ENCODE measurements at places on chromosomes 3 and 15.

GRCh38 chr15:60720086-60720485 is 241.1 kb upstream of the ICE2 start:
- DNase-seq: no peak

- no peak for DNase-seq
Observed at GRCh38 chr3:158642005-158642404, 2.3 kb upstream of the GFM1 start.

DNA sequence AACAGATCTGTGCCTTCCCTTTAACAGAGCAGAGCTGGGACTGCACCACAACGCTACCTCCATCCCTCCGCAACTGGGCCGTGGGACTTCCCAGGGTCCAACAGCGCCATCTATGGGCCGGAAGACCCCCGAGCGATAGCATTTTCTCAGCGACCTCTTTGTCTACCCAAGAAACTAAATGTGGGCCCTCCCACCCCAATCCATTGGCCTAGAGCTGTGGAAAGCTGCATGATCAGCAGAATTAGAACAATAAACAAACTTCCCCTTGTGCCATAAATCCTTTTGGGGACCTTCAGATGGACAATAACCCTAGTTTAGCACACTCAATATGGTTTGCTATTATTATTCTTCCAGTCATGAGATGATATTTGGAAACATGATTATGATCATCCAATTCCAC is 74.8 kb upstream of the NTRK3 start:
- peak; percentile 87 for DNase-seq

- DNase-seq: no peak
Observed at GRCh38 chr15:54803987-54804386, 392.8 kb downstream of the RSL24D1 start.

- no peak for DNase-seq
Observed at GRCh38 chr3:125350597-125350996, 24.5 kb downstream of the ZNF148 start.

GRCh38 chr15:91974321-91974720 is 120.8 kb downstream of the SLCO3A1 start:
- no peak for DNase-seq

GRCh38 chr15:80324545-80325080 is 72.6 kb upstream of the CTXND1 start:
- no peak for DNase-seq

DNA sequence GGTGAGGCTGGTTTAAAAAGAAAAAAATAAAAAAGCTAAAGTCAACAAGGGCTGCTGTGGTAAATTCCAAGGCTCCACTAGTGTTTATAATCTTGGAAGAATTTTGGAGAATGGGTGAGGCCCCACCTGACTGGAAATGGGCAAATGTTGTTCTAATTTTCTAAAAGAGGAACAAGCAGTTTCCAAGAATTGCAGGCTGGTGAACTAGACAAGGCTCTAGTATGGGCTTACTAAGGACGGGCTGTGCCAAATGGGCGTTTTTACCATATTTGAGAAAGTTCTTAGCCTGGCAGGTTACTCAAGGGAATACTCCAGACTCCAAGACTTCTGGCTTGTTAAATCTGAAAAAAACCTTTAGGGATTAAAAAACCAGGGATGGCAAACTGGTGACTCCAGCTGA is 67.0 kb upstream of the ABHD2 start:
- no peak for DNase-seq

DNA sequence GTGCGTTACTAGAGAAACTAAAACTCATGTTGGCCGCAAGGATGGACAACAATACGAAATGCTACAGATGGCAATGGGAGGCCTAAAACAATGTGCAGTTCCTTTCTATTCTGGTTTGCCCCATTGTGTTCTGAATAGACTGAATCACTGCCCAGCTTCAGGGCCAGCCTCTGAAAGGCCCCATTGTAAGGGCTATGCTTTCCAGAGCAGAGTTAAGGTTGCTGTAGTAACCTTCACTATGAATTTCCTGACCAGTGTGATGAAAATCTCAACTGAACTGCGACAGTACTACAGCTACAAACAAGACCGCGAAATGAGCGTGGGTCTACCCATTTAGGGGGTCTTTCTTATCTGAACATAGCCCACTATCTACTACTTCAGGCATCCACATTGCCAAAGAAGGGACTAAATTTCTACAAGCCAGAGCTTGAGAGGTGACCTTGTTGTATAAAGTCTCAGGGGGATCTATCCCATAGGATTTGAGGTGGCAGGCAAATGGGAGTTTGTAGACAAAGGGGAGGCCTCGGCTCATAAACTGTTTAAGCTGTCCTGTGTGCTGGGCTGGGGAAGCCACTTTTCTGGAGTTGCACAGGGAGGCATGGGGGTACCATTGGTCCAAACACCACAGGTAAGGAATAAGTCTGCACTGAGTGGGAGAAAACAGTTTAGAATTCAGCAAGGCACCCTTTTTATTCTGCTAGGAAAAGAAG is 80.1 kb downstream of the MYO1E start:
- DNase-seq: no peak

- DNase-seq: peak; percentile 83
Observed at GRCh38 chr3:184361532-184361931, at the start of the genes CLCN2 and POLR2H. TSS of gene CLCN2 (minus strand) at chr3:184361605. CDS start at chr3:184361479, 126 bp downstream. TSS of gene POLR2H (plus strand) at chr3:184361710. CDS start at chr3:184363493, 1,783 bp downstream.

- no peak for DNase-seq
Observed at GRCh38 chr3:127800508-127800907, 21.8 kb downstream of the MGLL start.

- DNase-seq: no peak
Observed at GRCh38 chr3:172595664-172596393, 72.6 kb upstream of the TNFSF10 start.

GRCh38 chr3:184377882-184378445 is at the start of gene THPO:
TSS of gene THPO (minus strand) at chr3:184378207. CDS start at chr3:184376259, 1,948 bp downstream.
- DNase-seq: peak; percentile 64

DNA sequence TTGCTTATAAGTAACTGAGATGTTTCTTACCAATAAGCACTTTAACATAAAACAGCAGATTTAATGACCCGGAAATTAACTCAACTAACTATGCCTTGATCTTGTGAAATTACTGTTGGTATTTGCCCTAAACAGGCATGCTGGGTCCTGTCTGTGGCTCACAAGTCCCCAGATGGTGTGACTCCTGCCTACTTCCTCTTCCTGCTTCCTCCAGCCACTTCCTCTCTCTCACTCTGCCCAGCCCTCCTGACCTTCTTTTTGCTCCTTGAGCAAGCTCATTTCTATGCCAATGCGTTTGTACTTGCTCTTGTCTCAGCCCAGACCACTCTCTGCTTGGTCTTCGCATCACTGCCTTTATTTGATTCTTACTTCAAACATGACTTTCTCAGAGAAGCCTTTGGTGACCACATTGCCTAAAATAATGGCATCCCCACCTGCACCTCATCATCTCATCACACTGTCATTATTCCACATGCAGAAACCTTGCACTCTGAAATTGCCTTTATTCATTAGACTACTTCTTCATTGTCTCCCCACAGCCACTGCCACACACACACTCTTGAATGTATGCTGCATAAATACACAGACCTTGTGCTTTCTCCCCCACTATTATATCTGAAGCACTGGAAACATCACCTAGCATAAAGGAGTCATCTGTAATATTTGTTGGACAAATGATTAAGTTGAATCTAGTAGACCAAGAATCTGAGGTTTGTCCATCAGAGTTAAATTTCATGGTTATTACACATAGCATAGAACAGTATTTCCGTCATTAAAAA is 256.3 kb upstream of the SEMA6D start:
- DNase-seq: no peak

GRCh38 chr3:83011481-83011880 is 1250.0 kb upstream of the GBE1 start:
- DNase-seq: no peak

GRCh38 chr3:189871418-189871817 is 240.2 kb downstream of the TP63 start:
- DNase-seq: no peak

- DNase-seq: no peak
Observed at GRCh38 chr15:50697109-50697797, 10.7 kb upstream of the TRPM7 start.

GRCh38 chr15:26841941-26842340 is 24.9 kb upstream of the GABRA5 start:
- DNase-seq: no peak

DNA sequence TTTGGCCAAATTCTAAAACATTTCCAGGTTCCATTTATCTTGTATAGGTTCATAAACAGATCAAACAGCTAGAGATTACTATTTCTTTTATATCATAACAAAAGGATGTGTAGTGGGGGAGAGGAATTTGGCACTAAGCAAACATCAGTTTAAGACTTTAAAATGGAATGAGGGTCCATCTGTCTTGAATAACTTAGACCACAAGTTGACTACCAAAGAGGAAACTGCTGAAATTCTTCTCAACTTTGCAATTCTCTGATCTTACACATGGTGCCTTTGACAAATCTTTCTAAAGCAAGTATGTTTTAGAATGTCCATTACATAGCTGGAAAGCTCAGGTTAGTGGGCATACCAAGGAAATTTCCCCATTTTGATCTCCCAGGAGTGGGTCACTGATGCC is 140.5 kb upstream of the ADAMTS9 start:
- DNase-seq: no peak

Measured in ecto neural progenitor cell (in vitro differentiated cells).